ENCODE measurements at places on chromosomes 2 and 18. TPM values are rescaled to one million over a fixed set of nuclear protein-coding genes. Genes with fewer than 3 reads are reported as not detected.

- no peak for DNase-seq
- no peak overlapping the region for H3K27ac ChIP-seq
- H3K4me3 ChIP-seq, result no peak overlapping the region
- H3K36me3 ChIP-seq, result peaks cover 11% of the 10 kb centered on the region
- no peaks in the 10 kb centered on the region for H3K27me3 ChIP-seq
- peaks cover 4% of the 10 kb centered on the region for H3K4me1 ChIP-seq
These were observed 109.2 kb downstream of the EXOC6B start for GRCh38 chr2:72716601-72717000.

DNA sequence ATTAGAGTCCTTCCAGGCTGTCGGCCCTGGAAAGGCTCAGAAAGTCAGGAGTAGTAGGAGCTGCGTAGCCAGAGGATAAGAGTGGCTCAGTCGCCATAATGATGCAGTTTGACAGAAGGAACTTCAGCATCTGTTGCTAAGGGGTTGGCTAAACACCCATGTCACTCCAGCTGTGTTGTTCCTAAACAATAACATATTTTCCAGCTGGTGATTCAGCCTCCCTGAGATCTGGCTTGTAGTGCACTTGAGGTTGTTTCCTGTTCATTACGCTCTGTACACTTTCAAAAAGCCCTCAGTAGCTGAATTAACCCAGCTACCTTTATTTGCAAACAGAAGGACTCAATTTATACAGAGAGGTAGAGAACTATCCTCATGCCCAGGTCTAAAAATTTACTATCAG, 39.7 kb upstream of the EPAS1 start:
- H3K4me3 ChIP-seq, result no peak overlapping the region
- no peaks in the 10 kb centered on the region for H3K36me3 ChIP-seq
- no peaks in the 10 kb centered on the region for H3K27me3 ChIP-seq
- peaks cover 18% of the 10 kb centered on the region for H3K4me1 ChIP-seq

The B3GNT7 gene
- total RNA-seq, result 1.5 TPM

DNA sequence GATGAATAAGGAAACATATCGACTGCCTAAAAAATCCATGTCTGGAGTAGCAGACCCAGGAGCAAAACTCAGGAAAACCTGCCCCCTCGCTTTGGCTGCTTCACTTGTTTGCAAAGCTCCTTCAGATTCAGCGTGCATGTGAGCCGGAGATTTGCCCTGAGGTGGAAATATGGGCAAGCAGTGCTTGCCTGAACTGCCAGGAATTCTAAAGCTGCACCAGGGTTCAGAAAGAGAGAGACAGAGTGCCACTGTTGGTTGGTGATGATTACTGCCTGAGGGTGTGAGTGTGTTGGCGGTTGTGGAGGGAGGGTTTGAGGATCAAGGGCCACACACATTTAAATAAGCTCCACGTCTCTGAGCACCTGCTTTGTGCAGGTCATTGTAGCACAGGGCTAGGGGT, 139.6 kb upstream of the RGPD4 start:
- DNase-seq, result no peak
- H3K4me3 ChIP-seq, result no peak overlapping the region
- H3K4me1 ChIP-seq, result no peaks in the 10 kb centered on the region

The GAL3ST2 gene
- total RNA-seq, result not detected

DNA sequence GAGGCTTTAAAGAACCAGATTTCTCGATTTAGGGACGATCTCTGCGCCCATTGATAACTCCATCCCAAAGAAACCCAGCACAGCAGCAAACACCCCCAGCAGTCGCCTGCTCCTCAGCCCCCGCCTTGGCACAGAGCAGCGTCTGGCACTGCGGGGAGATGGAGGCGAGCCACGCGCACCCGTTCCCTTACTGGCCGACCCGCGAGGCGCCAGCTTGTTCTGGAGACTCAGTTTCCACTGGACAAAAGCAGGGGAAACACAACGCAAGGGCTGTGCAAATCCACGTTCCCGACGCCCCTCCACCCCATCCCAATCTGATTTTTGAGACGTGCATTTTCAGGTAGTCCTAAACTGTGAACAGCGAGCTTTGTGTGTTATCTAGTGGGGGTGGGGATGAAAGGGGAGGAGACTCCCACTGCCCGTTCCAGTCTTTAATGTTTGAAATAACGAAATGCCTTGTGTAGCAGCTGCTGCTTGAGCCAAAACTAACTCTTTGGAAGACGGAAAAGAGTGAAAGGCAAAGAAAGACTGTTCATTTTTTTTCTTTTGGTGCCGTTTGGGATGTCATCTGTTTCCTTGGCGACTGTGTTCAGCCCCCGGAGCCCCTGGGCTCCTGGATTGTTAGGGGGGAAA, 143.2 kb downstream of the MEIS1 start:
- no peak for DNase-seq
- H3K27me3 ChIP-seq, result peaks cover 75% of the 10 kb centered on the region
- H3K36me3 ChIP-seq, result no peaks in the 10 kb centered on the region
- peaks cover 57% of the 10 kb centered on the region for H3K4me1 ChIP-seq
- peak overlapping the region; percentile 65 for H3K27ac ChIP-seq

The PLA2R1 gene
- total RNA-seq, result 49.5 TPM

DNA sequence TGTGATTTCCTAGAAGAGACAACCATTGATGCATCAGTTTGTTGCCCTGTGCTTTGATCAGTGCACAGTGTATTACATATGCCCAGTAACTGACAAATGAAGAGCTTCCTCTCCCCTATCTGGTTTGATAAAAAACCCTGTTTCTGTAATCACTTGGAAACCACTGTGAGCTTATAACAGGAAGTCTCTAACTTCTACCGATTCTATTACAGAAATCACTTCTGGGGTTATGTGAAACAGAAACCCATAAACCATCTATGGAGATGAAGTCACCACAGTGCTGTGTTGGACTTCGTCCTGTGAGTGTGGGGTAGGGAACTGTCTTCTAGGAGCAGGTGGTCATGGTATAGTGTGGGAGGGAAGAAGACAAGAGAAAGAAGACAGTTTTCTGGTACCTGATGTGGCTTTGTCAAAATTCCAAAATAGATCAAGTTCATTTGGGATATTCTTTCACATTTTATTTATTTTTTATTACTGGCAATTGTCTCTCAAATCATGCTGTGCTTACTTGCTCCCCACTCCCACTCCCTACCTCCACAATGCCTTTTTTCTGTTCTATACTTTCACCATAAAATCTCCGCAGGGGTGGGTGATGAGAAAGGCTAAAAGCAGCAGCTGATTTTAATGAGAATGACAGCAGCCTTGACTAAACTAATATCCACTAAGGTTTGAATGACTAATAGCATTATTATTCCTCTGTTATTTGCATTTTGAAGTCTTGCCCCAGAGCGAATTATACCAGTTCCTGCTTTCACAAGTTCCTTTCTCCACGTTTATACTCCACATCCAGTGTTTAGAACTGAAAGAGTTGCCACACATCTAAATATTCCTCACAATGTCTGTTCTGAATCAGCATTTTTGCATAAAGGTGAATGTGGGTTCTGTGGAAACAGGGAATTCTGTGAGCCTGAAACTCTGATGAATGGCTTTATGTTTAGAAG, 41.7 kb upstream of the RND3 start:
- DNase-seq, result no peak
- peak overlapping the region; percentile 38 for H3K27ac ChIP-seq
- H3K4me3 ChIP-seq, result no peak overlapping the region
- H3K27me3 ChIP-seq, result no peaks in the 10 kb centered on the region
- H3K4me1 ChIP-seq, result peaks cover 46% of the 10 kb centered on the region

The FEV gene
- total RNA-seq, result not detected

The MROH2A gene
- not detected for total RNA-seq

DNA sequence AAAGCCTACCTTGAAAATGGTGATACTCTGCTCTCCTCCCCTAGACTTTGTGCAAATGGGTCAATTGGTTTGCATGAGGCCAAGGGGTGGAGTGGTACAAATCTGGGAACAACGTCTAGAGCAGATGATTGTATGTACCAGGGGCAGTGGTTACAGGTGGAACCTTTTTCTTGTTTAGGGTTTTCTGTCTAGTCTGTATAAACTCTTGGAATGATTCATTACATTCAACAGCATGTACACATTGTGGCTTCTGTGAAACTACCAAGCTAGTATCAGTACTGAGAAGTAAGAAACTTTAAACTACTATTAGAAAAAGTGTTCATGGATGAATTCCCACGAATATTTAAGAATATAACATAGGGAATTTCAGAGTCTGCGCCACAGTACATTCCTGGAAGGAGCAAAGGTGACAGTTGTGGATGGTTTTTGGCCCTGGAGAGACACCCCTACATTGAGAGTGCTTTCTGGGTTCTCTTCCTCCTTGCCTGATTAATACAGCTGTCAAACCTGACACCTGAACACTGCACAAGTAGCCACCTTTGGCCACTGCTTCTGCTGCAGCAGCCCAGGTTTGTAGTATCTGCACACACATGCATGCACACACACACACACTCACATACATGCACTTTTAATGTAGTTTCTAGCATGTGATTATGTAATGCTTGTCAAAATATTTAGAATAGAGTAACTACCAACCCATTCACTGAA, 30.0 kb downstream of the CFAP221 start:
- H3K27ac ChIP-seq, result no peak overlapping the region
- no peaks in the 10 kb centered on the region for H3K36me3 ChIP-seq
- H3K4me1 ChIP-seq, result no peaks in the 10 kb centered on the region
- DNase-seq, result no peak

DNA sequence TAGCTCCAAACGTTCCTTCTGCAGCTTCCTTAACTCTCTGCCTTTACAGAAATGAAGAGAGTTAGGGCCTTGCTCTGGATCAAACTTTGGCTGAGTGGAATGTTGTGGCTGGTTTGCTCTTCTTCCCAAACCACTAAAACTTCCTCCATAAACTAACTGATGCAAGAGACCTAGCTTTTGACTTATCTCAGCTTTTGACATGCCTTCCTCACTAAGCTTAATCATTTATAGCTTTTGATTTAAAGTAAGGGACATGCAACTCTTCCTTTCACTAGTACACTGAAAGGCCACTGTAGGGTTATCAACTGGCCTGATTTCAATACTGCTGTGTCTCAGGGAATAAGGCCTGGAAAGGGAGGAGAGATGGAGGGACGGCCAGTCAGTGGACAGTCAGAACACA, 8.3 kb downstream of the PXDN start:
- no peaks in the 10 kb centered on the region for H3K36me3 ChIP-seq
- H3K4me3 ChIP-seq, result no peak overlapping the region

GRCh38 chr2:190974629-190975361, 39.2 kb downstream of the STAT1 start:
- H3K27ac ChIP-seq, result no peak overlapping the region
- peaks cover 82% of the 10 kb centered on the region for H3K36me3 ChIP-seq
- H3K4me3 ChIP-seq, result no peak overlapping the region
- no peaks in the 10 kb centered on the region for H3K27me3 ChIP-seq
- no peak for DNase-seq

GRCh38 chr18:69998523-69998987, 50.9 kb upstream of the CD226 start:
- no peak for DNase-seq
- H3K4me3 ChIP-seq, result no peak overlapping the region
- peaks cover 11% of the 10 kb centered on the region for H3K36me3 ChIP-seq
- H3K27me3 ChIP-seq, result no peaks in the 10 kb centered on the region
- H3K27ac ChIP-seq, result no peak overlapping the region

The SLC9A4 gene
- 0.36 TPM for total RNA-seq

DNA sequence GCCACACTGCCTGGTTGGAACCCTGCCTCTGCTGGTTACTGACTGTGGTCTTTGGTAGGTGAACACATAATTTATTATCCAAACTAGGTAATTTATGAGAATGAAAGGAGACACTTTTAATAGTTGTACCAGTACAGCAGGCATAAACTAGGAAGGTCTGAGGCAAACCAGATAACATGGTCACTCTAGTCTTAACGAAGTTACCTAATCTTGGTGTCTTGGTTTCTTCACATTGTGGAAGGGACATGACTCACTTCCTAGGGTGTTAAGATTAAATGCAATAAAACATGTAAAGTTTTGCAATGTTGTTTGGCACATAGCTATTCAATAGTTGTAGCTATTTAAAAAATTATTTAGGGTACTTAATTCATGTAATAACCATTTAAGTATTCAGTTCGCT, 23.3 kb downstream of the SPTBN1 start:
- H3K36me3 ChIP-seq, result no peaks in the 10 kb centered on the region
- H3K4me1 ChIP-seq, result peaks cover 30% of the 10 kb centered on the region
- no peaks in the 10 kb centered on the region for H3K27me3 ChIP-seq

DNA sequence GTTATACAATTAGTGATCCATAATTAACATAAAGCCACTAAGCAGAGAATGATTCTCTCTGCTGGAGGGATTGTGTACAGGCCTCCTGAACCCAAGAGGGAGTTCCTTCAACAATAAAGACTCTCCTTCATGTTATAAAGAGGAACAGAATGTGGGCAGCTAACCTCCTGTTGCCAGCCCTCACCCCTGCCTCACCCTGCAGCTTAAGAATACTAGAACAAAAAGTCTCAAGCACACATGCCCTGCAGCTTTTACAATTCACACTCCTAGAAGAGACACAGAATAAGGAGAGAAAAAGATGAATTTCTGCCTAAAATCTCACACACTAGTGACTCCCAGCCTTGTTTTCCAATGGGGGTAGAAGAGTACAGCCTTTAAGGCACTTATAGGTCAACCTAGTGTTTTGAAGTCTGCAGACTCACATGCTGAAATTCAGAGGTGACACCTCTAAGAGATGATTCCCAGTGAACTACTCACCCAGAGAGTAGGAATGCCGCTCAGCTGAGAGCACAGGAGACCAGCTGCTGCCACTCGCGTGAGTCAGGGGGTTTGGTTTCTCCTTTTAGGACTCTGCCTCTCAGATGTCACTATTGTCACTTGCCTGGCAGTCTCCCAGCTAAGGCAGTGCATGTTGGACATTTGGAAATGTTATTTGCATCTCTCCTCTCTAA, 32.5 kb upstream of the IL1RL1 start:
- H3K4me3 ChIP-seq, result no peak overlapping the region
- DNase-seq, result no peak
- H3K36me3 ChIP-seq, result no peaks in the 10 kb centered on the region
- peaks cover 15% of the 10 kb centered on the region for H3K27me3 ChIP-seq
- H3K27ac ChIP-seq, result no peak overlapping the region
- no peaks in the 10 kb centered on the region for H3K4me1 ChIP-seq

DNA sequence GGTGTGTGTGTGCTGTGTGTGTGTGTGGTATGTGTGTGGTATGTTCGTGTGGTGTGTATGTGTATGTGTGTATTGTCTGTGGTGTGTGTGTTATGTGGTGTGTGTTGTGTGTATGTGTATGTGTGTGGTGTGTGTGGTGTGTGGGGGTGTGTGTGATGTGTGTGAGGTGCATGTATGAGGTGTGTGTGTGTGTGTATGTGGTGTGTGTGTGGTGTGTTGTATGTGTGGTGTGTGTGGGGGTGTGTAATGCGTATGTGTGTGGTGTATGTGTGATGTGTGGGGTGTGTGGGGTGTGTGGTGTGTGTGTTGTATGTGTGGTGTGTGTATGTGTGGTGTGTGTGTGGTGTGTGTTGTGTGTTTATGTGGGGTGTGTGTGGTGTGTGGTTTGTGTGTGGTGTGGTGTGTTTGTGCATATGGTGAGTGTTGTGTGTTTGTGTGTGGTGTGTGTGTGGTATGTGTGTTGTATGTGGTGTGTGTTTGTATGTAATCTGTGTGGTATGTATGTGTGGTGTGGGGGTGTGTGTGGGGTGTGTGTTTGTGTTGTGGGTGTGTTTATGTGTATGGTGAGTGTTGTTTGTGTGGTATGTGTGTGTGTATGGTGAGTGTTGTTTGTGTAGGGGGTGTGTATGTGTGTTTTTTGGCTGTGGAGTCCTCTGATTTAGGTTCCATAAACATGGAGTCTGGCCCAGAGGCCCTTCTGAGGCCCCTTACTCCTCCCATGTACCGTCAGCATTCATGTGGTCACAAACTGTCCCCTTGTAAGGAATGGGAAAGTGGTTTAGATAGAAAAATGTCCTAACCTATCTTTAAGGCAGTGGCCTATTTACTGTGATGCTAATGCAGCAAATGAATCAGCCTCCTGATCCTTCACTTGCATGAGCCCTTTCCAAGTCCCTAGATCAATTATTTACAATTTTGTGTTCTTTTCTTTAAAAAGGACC, 116.0 kb downstream of the ALPK2 start:
- no peak overlapping the region for H3K4me3 ChIP-seq
- no peaks in the 10 kb centered on the region for H3K4me1 ChIP-seq
- H3K27ac ChIP-seq, result no peak overlapping the region
- no peak for DNase-seq
- no peaks in the 10 kb centered on the region for H3K27me3 ChIP-seq
- H3K36me3 ChIP-seq, result no peaks in the 10 kb centered on the region

The RPRM gene
- total RNA-seq, result 1.5 TPM

Data from suprapubic skin (tissue), 4 donors.